ENCODE measurements at places on chromosomes 3 and 15.
A peak's percentile ranks its signal among the peaks of the same experiment; 100 is the strongest.

- no peak for DNase-seq
Measured at GRCh38 chr3:54772051-54772450, 155.8 kb downstream of the LRTM1 start.

GRCh38 chr3:59481776-59482400 lies 432.1 kb upstream of the CFAP20DC start:
- DNase-seq = peak; percentile 61

- no peak for DNase-seq
Measured at GRCh38 chr3:46893763-46894162, 16.2 kb downstream of the PTH1R start.

GRCh38 chr15:37693926-37694325 lies 240.5 kb upstream of the TMCO5A start:
- DNase-seq = no peak

All from bronchial epithelial cell (primary cell).